Cardiac muscle cell (in vitro differentiated cells and primary cell): ENCODE measurements at places on chromosomes 5 and 9.

DNA sequence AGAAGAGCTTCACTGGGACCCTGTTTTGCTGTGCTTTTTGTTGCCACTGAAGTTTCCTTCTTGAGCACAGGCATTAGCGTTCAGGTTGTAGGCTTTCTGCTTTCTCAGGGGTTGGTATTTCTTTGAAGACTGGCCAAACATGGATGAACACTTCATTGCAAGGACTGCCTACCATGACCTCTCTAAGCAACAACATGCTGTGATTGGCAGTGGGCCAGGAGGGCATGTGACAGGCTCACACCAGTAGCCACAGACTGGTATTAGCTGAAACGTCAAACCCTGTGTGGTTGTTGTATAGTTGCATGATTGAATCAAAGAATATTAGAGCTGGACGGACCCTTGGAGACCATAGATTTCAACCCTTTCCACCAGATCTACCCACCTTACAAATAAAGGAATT is 20.0 kb upstream of the MLANA start:
- no peak for DNase-seq

DNA sequence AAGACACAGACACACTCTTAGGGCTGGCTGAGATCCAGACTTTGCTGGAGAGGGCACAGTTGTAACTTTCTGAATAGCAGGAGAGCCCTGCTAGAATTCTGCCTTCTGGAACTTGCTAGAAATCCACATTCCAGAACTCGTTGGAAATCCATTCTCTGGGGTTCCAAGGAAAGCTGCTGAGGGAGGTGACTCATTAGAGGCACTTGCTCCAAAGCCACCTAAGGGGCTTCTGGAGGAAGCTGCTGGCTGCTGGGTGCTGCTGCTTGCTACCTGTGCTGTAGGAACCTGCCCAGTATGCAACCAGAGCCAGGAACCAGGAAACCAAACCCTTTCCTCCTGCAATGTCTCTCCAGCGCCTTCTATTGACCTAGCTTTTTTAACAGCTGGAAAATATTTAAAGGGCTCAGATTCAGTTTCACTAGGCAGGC is 4.1 kb upstream of the TLE4 start:
- DNase-seq, result no peak

- DNase-seq, result no peak
Observed at GRCh38 chr9:115759426-115759825, 394.2 kb upstream of the PAPPA start.

DNA sequence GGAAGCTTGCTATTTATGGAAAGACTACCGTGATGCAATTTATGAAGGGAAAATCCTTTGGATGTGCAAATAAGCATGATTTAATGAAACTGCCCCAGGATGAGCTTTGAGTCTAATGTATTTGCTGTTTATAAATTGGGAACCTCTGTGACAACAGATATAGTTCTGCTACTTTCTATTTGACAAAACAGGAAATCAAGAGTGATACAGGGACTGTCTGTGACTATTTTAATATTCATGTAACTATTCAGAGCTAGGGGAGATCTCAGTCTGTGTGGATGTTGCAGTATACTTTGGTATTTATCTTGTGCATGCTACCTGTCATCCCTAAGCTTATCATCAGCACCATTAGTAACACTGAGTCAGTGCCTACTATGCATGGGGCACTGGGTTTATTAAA is 132.1 kb downstream of the PDZD2 start:
- DNase-seq, result no peak

- DNase-seq, result no peak
Observed at GRCh38 chr5:178058321-178059012, 54.9 kb upstream of the N4BP3 start.

DNA sequence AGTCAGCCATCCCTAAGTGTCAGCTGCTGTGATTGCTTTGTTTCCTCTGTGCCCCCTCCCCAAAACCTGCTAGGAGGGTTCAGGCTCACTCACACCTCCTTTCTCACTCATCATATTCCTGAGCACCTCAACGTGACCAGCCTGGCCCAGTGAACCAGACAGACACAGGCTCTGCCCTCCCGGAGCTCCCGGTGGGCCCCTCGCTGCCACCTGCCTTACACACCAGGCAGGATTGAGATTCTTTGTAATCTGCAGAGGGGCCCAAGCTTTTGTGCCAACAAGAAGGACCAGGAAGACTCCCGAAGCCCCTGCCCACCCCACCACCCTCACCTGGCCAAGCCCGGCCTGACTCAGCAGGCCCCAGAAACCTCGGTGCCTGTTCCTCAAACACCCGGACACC is 87.8 kb downstream of the NTNG2 start:
- no peak for DNase-seq

DNA sequence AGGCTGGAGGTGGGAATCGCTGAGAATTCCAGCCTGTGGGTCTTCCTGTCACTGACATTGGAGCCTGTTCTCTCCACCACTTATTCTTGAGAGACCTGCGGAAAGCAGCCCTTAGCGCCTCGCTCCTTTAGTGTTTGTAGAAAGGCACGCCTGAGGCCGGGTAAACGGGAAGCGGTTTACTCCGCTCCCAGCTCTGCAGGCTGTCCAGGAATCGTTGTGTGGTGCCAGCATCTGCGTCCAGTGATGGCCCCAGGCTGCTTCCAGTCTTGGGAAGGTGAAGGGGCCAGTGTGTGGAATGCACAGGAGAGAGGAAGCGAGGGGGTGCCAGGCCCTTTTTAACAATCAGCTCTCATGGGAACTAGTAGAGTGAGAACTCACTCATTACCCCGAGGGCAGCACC is 44.6 kb upstream of the FCN2 start:
- DNase-seq, result no peak

DNA sequence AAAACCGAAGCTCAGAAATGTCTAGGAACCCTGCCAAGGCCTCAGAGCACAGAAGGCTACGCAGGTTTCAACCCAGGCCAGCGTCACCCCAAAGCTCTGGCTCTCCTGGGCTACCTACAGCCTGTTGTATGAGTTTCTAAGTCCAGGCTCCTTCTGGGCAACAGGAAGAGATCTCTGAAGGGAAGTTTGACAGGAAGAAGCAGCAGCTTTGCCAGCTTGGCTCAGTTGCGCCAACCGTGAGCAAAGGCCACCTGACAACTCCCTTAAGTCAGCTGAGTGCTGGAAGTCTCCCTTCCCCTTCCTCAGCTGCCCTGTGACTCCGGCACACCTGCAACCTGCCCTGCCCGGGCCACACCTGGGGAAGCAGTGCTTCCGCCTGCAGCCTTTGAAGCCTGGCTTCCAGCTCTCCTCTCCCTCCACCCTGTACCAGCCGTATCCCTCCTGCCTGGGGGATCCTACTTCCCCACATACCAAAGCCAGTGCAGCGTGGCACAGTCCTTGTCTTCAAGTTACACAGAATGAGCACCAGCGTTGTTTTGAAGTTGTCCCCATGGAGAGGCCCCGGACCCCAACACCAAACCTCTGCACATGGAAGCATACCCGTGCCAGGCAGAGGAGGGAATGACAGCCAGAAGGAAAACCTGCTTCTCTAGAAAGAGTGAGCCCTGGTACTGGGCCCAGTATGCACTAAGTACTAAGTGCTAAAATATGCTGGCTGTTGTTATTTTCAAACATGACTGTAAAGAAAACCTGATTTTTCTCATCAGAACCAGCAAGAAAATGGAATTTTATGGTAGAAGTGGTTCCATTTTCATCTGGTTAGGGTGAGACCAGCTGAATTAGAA is 36.5 kb downstream of the SHB start:
- DNase-seq, result no peak

DNA sequence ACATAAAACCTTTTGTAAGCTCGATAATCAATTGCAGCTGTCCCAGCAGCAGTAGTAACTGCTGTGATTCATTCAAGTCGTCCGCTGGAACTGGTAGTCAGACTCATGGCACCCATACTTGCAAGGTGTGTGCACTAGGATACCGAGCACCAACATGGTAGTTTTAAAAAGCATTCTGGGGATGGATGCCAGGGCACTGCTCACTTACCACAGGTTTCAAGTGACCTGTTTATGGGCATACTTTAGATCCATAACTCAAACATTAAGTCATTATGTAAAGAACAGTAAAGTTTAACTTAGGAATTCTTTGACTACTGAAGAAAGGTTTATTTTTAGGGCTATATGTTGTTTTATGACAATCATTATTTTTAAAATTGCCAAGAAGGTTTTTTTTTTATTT is 2277.6 kb downstream of the MAT2B start:
- no peak for DNase-seq

DNA sequence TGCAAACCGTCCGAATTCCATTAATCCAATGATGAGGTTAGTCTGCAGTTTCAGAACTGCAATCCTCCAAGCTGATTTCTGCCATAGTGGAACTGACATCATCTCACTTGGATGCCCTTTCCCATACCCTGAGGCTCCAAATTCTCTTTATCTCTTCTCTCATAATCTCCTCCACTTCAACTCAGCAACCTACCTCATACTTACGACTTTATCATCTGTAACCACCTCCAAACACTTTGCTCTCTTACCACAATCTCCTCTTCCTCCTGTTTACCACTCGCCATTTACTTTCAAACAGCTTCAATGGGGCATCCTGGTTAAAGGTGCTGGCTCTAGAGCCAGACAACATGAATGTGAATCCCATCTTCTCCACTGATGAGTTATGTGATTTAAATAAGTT is 223.2 kb downstream of the EPB41L4A start:
- DNase-seq, result no peak
